ENCODE measurements at places on chromosomes 5 and 9. TPM values are rescaled to one million over a fixed set of nuclear protein-coding genes. Genes with fewer than 3 reads are reported as not detected.

The DOCK8 gene
- not detected for total RNA-seq

The SLC27A4 gene
- 9.7 TPM for total RNA-seq

The SOWAHA gene
- total RNA-seq: not detected

The OTP gene
- not detected for total RNA-seq

All from IMR-90 (cell line).